Lower lobe of right lung (tissue), 2 donors: ENCODE measurements at places on chromosomes 1 and 21. TPM values are rescaled to one million over a fixed set of nuclear protein-coding genes. Genes with fewer than 3 reads are reported as not detected.

GRCh38 chr1:229058111-229058561, 212.8 kb upstream of the RAB4A start:
- peak; percentile 61 for DNase-seq

DNA sequence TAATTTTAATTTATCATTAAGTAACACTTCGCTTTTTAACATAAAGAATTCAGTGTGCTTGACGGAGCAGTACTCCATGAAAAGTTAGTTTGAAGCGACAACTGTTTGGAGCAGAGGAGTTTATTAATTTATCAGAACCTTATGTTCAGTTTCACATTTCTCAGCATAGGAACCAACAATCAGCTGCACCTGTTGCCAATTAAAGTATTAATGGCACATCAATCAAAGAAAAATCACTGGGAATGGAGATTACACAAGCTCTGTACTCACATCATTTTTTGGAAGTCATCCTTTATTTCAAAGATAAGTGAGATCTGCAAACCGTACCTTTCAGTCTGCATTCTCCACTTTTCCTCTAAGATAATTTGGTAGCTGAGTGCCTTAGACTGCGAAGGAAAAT, 344.6 kb downstream of the LMO4 start:
- DNase-seq = no peak

DNA sequence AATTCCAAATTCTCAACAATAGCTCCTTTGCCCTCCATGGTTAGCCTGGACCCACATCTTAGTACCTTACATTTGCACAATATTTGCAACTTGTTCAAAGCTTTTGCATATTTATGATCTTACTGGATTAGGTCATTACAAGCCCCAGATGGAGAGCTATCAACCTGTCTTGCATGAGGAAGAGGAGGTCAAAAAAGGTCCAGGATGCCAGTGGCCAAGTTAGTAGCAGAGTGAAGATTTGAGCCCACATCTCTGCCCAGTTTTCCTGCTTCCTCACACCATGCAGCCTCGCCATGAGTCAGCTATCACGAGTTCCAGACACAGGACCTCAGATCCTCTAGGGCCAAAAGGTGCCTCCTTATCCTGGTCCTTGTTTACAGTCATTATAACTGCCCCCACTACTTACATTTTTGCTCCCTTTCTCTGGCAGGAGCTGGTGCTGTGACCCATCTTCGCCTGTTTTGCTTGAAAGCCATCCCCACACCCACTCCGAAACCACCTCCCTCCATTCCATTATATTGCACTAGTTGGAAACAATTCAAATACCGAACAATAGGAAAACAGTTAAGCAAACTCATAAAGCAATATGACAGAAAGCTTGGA, 5.0 kb upstream of the AHCYL1 start:
- DNase-seq = no peak

- no peak for DNase-seq
Measured at GRCh38 chr1:228691926-228692325, 43.4 kb upstream of the RHOU start.

DNA sequence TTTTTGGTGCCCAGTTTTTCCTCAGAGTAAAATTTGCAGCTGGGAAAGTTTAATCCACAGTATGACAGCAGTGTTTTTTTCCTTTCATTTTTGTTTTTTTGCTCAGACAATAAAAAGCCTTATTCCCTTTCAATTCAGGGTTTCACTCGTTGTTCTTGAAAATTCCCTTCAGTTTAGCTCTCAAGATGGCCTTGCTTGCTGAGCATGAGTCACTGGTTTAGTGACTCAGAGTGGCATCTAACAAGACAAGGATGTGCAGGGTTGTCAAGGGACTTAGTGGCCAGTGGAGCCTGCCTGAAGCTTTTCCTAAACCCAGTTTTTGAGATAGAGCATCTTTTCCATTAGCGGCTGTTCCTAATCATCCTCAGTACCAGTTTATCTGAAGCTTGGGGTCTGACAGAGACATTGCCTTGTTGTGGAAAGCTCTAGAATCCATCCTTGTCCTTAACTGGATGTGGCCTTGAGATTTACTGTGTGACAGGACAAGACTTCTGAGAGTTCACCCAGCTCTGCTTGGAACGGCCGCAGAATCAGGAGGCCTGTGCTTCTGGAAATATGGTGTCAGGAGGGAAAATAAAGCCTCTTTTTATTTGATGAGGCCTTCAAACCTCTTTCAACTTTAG, 48.4 kb upstream of the DNAJC6 start:
- no peak for DNase-seq

GRCh38 chr1:1117469-1117831, 1.6 kb upstream of the C1orf159 start:
- peak; percentile 49 for DNase-seq

DNA sequence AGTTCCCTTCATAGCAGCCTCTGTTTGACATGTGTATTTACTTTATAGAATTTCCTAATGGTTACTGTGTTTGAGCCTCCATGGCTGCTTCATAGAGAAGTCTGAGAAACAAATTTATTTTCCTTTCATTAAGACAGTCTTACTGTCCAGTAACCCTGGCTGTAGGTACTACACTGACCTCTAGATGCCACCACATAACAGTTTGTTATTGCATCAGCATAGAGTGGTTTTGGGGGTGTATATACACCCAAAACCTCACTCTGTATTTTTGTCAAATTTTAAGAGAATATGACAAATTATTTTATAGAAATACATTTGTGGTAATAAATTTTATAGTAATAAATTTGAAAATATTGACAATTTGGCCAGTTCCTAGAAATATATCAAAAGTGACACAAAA, 57.3 kb downstream of the OBSCN start:
- no peak for DNase-seq

GRCh38 chr1:94235189-94236012, 2.0 kb downstream of the ARHGAP29 start:
- no peak for DNase-seq

DNA sequence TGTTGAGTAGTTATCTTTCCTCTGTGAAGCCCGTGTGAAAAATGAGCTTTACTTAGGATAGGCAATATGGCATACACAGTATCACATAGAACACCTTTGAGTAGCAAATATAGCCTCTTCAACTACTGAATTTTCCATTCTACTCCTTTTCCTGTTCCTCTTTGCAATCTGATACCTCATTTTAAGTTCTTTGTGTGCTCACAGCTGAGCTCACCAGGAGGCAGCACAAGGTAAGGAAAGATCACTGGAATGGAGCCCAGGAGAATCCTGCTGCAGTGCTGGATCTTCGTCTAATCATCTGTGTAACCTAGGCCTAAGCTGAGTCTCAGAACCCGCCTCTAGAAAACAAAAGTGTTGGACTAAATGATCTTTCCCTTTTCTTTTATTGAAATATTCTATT, 171.0 kb downstream of the LRRC40 start:
- no peak for DNase-seq

- DNase-seq = no peak
Measured at GRCh38 chr1:40593449-40594186, 62.2 kb downstream of the ZNF684 start.

- no peak for DNase-seq
Measured at GRCh38 chr21:17679002-17679600, 66.4 kb upstream of the BTG3 start.

GRCh38 chr1:98766255-98766654, 104.7 kb downstream of the SNX7 start:
- no peak for DNase-seq

GRCh38 chr1:100404821-100405220, 52.5 kb downstream of the CDC14A start:
- no peak for DNase-seq

DNA sequence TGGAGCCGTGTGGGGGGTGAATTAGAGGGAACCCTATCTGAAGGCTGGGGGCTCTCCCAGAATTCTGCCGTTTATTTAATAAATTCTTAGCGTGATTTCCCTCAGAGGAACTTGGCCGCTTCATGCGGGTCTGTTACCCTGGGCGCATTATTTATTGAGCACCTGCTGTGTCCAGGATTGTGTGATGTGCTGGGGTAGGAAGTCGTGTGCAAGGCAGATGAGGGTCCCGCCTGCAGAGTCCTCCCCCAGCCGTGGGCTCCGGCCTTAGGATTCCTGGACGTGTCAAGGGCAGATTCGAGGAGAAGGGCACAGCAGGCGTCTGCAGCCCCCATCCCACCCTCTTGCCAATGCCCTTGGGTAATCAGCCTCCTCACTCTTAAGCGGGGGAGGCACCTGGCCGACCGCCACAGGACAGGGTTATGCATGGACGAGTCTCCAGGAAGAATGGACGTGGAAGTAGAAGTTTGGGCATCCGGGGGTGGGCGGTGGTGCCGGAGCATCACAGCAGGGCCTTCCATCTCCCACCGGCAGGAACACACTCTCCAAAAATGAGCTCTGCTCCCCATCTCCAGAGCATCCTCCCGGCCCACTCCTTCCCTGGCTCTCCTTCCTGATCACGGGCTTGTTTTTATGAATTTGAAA, 233.3 kb upstream of the C1orf174 start:
- DNase-seq = no peak

DNA sequence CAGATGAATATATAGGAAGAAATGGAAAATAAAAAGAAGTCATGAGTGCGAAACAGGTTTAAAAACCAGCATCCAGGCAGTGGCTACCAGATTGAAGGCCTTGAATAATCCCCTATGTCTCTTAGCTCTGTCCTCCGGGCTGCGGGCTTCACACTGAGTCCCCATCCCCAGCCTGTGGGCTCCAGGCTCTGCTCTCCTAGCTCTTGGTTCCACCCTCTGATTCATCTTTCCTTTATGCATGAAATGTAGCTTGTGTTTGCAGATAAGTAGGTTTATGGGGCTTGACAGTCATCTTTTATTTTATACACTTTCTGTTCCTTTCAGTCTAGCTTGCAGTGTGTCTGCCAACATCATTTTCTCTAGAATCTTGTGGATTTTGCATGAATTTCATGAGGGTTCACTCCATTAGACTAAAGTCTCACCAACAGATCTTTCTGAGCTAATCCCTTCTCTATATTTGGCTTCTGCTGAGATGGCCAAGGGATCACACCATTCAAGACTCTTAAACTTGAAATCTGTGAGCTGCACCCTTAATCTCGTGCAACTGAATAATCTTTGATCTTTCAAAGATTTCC, 174.5 kb downstream of the PLPPR4 start:
- no peak for DNase-seq

DNA sequence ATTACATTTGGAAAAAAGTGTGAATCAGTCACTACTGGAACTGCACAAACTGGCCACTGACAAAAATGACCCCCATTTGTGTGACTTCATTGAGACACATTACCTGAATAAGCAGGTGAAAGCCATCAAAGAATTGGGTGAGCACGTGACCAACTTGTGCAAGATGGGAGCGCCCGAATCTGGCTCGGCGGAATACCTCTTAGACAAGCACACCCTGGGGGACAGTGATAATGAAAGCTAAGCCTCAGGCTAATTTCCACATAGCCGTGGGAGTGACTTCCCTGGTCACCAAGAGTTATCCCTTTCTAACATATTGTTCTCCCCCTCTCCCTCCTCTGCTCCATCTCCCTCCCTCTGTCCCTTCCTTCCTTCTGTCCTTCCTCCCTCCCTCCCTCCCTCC, 47.7 kb upstream of the RHOU start:
- DNase-seq = peak; percentile 42

- DNase-seq = peak; percentile 40
Measured at GRCh38 chr21:46130831-46131587, 24.4 kb downstream of the FTCD start.

DNA sequence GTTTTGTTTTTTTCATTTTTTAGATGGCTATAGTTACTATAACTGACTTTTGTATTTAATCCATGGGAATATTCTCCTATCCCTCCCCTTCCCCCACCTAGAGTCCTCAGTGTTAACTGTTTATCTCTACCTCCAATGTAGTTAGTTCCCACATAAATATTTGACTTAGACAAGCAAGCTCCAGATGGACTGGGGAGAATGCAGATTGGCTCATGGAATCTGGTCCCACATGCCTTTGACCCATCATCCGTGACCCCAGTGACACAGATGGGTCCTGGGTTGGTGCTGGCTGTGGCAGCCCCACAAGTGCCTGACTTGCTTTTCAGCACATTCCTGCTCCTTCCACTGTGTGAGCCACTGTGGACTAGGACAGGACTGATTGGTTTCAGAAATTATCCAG, 41.8 kb downstream of the ATP2B4 start:
- DNase-seq = no peak

- DNase-seq = no peak
Measured at GRCh38 chr1:208990456-208990855, 593.1 kb upstream of the CAMK1G start.

DNA sequence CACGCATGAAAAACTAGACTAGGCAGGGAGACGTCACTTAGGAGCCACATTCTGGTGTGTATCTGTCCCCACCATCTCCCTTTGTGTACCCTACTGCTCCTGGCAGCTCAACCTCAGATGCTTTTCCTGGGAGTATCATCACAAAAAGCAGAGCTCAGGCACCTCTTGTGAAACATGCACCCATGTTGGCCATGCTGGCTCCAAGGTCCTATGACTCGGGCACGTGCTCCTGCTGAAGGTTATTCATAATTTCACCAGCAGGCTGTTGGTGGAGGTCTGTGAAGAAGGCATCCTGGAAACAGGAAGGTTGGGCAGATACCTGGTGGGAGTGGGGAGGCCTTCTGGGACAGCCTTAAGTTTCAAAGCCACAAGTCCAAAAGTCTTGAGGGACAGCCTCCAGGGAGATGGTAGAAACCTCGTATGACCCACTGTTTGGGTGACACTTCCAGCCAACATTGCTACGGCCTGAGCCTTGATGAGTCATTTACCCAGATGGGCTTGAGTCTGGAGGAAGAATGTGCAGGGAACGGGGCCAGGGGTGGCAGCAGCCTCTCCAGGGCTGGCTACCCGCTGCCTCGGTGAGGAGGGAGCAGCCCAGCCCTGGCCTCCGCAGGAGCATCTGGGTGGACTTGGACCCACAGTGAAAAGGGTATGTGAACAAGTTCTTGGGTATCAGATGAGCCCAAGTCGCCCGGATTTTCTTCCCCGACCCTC, 75.8 kb downstream of the PGBD5 start:
- DNase-seq = no peak

- DNase-seq = no peak
Measured at GRCh38 chr21:29237110-29238052, 61.3 kb upstream of the BACH1 start.

GRCh38 chr1:209387969-209388329, 195.6 kb upstream of the CAMK1G start:
- no peak for DNase-seq

DNA sequence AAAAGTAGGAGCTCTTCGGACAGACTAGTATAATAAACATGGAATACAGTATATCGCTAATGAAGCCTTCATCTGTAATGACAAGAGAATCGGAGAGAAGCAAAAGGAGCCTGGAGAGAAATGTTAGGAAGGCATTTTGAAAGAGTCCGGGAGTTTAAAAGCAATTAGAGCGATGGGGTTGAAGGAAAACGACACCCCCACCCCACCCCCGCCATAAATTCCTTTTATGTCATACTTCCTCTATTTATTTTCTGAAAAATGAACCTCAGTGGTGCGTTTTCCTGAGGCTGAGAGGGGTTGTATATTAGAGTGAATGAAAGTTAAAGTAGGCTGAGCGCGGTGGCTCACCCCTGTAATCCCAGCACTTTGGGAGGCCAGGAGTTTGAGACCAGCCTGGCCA, 635 bp upstream of the APH1A start:
- DNase-seq = no peak

The GBP6 gene
- total RNA-seq = 0.68 TPM

The XKR8 gene
- total RNA-seq = 12.8 TPM

The CDKN2C gene
- 9.2 TPM for total RNA-seq

The PLXNA2 gene
- 83.9 TPM for total RNA-seq

The IFI44 gene
- total RNA-seq = 80.5 TPM

The LCE3D gene
- total RNA-seq = not detected

The PDC gene
- total RNA-seq = not detected

The RGS7 gene
- total RNA-seq = 0.21 TPM

The CFHR1 gene
- total RNA-seq = 0.74 TPM

The TCP10L gene
- total RNA-seq = 0.71 TPM

The BRINP3 gene
- 2.1 TPM for total RNA-seq
